Endodermal cell (in vitro differentiated cells): ENCODE measurements at places on chromosomes 12 and 14.

DNA sequence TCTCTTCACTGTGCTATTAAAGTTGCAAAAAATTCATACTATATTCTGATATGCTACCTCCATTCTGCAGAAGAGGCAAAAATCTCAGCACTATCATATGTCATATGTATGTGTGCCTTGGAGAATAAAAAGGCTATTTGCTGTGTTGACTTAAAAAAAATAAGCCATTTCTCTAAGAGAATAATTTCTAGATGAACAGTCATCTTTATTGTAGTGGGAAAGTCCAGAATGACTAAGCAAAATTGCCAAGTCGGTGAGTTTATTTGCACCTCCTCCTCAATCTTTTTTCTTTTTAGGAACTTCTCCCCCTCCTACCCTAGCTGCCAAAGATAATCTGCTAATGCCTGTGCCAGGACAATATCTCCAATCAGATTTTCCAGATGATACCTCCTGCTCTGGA lies 353.8 kb upstream of the FAR2 start:
- DNase-seq = no peak

DNA sequence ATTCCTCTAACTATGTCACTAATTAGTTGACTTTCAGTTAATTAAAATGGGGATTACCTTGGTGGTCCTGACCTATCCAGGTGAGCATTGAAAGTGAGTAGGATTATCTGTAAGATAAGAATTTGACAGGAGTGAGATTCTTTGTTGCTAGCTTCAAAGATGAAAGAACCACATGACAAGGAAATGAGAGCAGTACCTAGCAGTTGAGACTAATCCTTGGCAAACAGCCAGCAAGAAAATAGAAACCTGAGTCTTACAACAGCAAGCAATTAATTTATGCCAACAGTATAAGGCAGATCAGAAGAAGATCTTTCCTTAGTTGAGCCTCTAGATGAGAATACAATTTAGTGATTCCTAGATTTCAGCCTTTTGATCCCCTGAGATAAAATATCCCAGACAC lies 1058.4 kb downstream of the LRFN5 start:
- no peak for DNase-seq

GRCh38 chr14:21215879-21216251 lies 53.4 kb downstream of the HNRNPC start:
- DNase-seq = no peak

DNA sequence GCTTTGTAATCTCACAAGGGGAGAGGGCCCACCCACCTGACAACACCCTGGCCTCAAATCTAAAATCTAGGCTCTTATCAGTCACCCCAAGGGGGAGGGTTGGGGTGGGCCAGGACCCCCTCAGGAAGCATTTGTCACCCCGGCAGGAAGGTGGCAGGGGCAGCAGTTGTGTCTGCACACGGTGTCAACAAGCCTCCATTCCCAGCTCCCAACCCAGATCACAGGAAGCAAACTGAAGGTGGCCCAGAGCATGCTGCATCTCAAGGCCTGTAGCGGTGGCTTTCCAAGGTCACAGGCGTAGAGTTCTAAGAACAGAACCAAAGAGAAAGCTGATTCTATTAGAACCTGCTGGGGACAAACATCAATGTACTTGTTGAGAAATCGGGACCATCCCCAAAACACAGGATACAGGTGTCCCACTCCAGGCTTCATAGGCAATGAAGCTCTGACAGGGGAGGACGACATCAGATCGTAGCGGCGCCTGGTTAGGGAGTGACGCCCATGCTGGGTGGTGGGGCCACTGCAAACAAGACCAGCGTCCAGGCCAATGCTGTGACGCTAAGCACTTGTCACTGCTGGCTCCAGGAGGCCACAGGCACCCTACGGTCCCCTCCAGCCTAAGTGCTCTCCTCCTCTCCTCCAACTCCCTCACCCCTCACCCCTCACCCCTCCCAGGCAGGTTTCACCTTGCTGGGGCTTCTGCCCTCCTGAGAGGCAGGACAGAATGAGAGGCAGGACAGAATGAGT lies 52.9 kb downstream of the CCDC88C start:
- DNase-seq = peak; percentile 55

GRCh38 chr12:6899837-6900519 lies 4.6 kb upstream of the LRRC23 start:
- DNase-seq = no peak

- peak; percentile 60 for DNase-seq
Observed at GRCh38 chr12:80849337-80849736, 88.4 kb downstream of the LIN7A start.

DNA sequence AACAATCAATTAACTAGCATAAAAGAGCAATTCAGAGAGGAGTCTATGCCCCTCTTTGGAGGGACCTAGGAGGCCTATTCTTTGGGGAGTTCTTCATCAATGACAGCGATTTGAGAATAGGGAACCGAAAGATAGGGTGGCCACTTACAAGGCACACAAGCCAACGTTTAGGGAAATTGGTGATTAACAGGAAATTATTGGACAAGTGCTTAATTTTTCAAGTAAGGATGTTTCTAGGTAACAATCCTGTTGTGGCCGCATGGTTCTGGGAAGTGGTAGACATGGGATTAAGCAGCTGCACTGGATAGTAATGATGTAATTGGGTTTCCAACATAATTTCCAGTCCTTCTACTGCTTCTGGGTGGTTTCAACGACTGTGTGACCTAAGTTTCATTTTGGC lies 83.2 kb downstream of the HMGA2 start:
- DNase-seq = no peak

DNA sequence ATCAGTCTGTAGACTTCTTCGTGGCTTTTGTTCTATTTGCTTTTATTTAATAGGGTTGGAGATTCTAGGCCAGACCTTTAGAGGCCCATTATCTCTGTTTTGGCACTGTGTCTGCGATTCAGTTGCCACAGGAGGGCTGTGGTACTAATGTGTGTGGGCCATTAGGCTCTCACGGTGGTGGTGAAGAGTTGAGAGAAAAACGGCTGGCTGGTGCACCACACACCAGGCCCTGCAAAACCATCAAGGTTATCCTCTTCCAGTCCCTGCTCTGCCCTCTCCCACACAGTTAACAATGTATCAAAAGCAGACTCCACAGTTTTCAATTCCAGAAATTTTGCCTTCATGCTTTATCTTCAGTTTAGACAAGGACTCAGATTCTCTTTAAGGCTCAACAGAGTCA lies 97.7 kb downstream of the MYF5 start:
- DNase-seq = no peak

GRCh38 chr14:44369401-44370123 lies 137.5 kb downstream of the FSCB start:
- no peak for DNase-seq

- DNase-seq = no peak
Observed at GRCh38 chr12:112439769-112440168, 21.0 kb downstream of the PTPN11 start.

DNA sequence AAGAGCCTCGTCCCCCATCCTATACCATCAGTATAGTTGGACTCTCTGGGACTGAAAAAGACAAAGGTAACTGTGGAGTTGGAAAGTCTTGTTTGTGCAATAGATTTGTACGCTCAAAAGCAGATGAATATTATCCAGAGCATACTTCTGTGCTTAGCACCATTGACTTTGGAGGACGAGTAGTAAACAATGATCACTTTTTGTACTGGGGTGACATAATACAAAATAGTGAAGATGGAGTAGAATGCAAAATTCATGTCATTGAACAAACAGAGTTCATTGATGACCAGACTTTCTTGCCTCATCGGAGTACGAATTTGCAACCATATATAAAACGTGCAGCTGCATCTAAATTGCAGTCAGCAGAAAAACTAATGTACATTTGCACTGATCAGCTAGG lies 13.6 kb downstream of the ARHGAP5 start:
- no peak for DNase-seq

GRCh38 chr14:76715101-76715500 lies 46.2 kb upstream of the VASH1 start:
- DNase-seq = no peak

DNA sequence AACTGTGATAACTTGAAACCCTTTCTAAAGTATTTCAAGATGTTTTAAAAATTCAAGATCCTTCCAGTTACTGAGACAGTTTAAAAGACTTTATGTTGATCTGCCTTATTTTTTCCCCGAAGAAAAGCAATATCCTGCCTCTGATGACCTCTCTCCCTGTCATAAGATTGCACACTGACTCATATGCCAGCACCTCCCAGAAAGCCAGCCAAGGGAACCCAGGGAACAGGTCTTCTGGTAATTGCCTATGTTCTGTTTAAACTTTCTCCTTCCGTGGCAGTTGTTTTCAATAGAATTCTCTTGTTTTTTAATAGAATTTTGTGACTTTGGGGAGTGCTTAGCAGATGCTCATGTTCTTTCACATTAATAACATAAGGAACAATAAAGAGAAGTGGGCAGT lies 300.2 kb upstream of the PRKD1 start:
- DNase-seq = no peak

DNA sequence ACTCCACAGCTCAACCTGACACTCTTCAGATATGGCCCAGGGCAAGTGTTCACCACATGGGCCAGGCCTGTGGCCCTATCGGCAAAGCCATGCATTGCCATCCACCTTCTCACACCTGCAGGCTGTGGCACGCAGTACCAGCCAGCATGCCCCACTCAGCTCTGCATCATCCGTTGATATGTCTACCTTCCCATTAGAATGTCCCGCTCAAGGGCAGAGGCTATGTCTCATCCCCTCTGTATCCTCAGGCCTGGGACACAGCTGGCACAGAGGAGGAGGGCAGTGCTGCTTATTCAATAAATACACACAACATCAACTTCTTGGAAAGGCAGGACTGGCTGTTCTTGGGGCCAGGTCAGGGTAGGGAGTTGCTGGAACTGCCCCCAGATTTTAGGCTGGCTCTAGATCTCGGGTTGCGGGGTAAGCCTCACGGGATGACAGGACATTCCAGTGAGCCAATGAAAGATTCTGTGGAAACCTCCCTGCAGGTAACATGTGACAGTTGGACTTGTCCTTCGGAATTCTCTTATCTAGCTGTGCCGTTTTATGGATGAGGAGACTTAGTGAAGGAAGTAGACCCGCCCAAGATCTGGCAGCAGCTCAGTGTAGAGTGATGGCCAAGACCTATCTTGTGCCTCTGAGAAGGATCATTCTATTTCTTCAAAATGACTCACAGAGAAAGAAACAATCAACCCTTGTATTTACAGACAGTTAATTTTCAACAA lies 25.6 kb downstream of the SYNE3 start:
- DNase-seq = no peak

GRCh38 chr12:76206677-76207072 lies 122.2 kb upstream of the NAP1L1 start:
- no peak for DNase-seq

DNA sequence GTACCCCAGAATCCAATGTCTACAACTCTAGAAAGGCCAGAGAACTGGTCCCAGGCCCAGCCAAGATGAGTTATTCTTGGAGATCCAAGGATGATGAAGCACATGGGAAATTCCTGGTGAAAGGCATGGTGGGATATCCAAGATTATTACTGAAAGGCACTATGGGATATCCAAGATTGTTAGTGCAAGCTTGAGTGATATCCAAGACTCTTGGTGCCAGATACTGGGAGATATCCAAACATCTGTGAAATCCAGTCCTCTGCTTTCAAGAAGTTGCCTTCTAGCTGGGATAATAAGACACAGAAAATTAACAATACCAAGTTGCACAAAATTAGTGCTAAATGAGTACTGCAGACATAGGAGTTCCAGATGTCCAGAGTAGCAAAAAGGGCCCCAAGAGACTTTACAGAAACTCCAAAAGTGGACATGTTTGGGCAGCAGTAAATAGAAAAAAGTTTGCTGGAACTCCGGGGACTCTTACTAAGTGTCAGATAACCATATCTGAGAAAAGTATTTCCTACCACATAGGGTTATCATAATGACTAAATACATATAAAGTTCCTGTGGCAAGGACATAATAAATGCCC lies 34.6 kb downstream of the PHLDA1 start:
- no peak for DNase-seq

DNA sequence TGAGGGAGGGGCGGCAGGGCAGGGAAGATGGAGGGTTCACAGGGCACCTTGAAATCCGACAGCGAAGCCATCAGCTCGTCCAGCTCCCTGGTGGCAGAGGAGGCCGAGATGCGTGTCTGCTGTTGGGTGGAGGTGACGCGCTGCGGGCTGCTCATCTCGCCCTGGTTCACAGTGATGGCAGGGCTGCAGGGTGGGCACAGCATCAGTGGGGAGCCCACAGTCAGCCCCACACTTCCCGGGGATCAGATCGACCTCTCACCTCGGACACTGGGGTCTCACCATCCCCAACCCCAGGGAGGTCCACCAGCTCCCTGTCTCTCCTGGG lies 20.6 kb upstream of the RPLP0 start:
- DNase-seq = no peak

GRCh38 chr14:54686871-54687749 lies 120.2 kb downstream of the SAMD4A start:
- no peak for DNase-seq

GRCh38 chr14:86601813-86602212 lies 1071.9 kb downstream of the FLRT2 start:
- DNase-seq = no peak

GRCh38 chr14:87940382-87940781 lies 52.6 kb downstream of the GALC start:
- DNase-seq = no peak

DNA sequence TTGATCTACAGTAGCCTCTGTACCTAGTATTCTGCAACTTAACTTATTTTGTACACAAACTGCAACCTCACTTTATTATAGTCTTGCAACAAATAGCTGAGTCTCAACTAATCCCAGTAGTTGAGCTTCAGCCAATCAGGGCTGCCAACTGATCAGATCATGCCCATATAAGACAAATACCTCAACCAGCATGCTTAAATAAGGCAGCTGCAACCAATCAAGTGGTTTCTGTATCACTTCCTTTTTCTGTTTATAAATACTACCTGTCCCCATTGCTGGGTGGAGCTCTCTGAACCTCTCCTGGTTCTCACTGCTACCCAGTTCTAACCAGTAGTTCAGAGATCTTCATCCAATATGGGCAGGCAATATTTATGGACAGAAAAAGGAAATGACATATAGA lies 248.5 kb upstream of the FBXO33 start:
- no peak for DNase-seq

- no peak for DNase-seq
Observed at GRCh38 chr14:24426150-24426911, 3.1 kb downstream of the CBLN3 start.

- no peak for DNase-seq
Observed at GRCh38 chr14:54929556-54929955, 26.9 kb upstream of the GCH1 start.

DNA sequence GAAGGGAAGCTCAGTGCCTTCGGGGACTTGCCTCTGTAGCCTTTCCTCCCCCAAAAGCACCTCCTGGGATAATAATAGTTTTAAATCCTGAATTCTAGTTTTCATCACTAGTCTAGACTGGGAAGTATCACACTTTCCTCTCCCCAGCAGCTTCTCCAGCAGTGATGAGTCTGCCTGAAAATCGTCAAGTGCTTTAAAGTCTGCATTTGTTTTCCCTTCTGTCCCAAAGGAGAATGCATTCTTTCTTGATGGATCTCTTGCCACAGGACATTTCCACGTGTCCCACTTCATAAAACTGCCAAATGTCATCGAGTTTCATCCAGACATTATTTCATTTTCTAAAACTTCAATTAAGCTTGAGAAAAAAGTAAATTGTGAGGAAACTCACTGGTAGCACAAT lies 15.0 kb downstream of the CSRP2 start:
- no peak for DNase-seq

GRCh38 chr12:30614031-30614430 lies 81.6 kb downstream of the IPO8 start:
- no peak for DNase-seq
